ENCODE measurements at places on chromosomes 1 and 21.
A peak's percentile ranks its signal among the peaks of the same experiment; 100 is the strongest.

DNA sequence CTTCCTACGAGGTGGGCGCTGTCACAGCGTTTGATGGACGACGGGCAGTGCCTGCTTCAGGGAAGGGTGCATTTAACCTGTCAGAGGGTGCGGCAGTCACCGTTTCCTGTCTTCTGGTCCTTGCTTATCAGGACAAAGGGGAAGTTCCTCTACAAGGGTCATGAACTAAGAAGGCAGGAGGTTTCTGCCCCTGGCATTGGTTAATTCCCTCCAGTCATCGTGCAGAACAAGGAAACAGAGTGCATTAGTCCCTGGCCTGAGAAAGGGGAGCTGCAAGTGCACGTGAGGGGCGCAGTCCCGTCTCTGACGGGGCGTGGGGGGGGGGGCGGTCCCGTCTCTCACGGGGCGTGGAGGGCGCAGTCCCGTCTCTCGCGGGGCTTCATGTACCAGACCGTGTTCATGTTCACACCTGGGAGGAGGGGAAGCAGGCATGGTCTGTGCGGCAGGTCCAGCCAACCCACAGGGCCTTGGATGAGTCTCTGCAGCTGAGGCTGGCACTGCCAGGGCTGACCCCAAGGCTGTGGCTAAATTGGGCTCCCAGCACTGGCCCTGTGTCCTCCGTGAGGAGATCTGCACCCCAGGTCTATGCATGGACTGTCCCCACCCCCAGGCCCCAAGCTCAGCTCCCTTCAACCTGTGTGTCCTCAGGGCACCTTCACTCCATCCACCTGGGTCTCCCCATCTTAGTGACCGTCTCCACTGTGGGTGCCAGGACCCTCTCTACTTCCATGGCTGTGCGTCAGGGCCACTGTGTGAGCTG is 89.2 kb upstream of the COL6A1 start:
- peak; percentile 11 for DNase-seq

GRCh38 chr1:5009376-5010065 is 355.1 kb downstream of the AJAP1 start:
- DNase-seq: no peak

GRCh38 chr21:25895565-25896205 is 160.9 kb downstream of the GABPA start:
- DNase-seq: peak; percentile 26

DNA sequence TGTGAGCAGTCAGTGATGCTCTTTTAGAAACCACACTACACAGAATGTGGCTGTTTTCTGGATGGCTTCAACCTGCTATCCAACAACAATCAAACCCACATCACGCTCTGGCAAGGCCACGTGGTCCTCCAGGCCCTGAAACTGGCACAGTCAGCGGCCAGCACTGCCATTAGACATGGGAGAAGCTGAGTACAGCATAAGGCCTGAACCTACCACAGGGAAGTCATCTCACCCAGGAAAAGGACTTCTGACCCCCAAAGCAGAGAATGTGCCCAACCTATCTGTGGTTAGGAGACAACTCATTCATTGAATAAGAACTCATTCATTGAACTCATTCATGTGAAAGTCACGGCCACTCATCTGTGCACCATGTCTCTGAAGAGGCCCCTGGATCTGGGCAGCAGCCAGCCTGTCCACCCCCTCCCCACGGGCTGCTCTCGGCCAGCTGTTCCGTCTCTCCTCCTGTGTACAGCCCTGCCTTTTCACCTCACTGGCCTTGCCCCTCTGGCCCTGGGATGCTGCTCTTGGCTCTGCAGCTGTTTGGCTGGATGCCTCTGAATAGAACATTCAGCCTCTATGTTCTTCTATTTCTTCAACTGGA is 41.1 kb downstream of the C1orf198 start:
- no peak for DNase-seq

GRCh38 chr1:59408608-59409240 is 111.8 kb downstream of the FGGY start:
- DNase-seq: no peak

DNA sequence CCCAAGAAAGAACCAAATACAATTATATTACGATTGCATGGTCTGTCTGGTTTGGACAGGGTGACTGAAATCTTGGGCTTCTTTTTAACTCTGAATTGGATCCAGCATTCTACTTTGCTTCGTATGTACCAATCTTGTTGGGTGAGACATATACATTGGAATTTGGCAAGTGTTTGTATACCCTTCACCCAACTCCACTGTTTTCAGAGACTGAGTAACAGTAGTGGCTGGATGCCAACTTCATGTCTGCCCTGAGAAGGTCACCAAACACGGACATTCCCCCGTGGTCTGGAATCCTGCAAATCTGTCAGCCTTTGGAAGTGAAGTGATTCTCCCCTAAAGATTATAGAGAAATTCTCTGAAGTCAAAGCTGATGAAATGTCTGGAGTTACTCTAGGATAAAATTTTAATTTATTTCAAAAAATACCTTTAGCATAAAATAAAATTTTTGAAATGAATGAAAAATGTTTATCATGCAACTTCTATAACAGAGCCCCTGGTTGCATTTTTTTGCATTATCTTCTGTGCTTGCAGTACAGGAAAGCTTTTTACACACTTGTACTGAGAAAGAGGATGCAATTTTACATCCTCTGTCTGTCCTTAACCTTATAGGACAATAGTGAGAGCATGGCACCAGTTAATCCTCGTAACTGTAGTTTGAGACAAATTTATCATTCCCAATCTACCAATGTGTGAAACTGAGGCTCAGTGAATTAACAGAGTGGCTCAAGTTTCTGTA is 201.8 kb downstream of the DISC1 start:
- DNase-seq: no peak

- no peak for DNase-seq
These were observed 71.7 kb upstream of the MROH9 start for GRCh38 chr1:170863621-170864020.

DNA sequence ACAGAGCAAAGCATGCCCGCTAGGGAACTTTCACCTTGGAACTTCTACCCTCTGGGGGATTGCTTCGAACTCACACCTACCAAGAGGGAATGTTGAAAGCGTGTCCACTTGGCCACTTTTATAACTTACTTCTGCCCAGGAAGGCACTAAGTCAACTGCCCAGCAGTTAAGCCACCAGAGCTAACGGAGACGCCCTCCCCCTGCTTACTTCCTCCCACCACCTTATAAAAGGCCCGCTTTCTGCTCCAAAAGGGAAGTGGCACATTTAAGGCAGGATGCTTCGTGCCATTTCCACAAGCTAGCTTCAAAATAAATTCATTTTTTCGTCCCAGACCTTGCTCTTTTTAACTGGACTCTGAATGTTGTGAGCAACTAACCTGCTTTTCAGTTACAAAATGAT is 3.2 kb upstream of the AK2 start:
- no peak for DNase-seq

Data from CD4-positive, alpha-beta T cell treated with Interleukin-2 at 100 ng/mL for 4 hours (primary cell).